Hindlimb muscle (tissue), 1 donor: ENCODE measurements at places on chromosomes 11 and 22. TPM values are rescaled to one million over a fixed set of nuclear protein-coding genes. Genes with fewer than 3 reads are reported as not detected.

GRCh38 chr22:48981371-48982061, 846.2 kb downstream of the BRD1 start:
- no peak for DNase-seq

DNA sequence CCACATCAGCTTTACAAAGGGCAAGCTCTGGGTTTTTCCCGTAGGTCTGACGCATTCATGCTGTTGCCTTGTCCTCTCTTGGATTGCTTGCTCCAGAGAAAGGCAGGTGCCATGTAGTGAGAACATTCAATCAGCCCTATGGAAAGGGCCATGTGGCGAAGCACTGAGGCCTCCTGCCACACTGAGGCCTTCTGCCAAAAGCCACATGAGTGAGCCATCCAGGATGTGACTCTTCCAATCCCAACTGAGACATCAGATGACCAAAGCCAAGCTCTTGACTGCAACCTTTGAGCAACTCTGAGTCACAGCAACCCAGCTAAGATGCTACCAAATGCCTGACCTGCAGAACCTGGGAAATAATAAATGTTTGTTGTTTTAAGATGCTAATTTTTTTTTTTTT, 9.0 kb upstream of the PANX3 start:
- no peak for DNase-seq

The NCR3LG1 gene
- 0.28 TPM for polyA plus RNA-seq

The ISX gene
- polyA plus RNA-seq, result not detected
